ENCODE measurements at places on chromosomes 7 and 10.

DNA sequence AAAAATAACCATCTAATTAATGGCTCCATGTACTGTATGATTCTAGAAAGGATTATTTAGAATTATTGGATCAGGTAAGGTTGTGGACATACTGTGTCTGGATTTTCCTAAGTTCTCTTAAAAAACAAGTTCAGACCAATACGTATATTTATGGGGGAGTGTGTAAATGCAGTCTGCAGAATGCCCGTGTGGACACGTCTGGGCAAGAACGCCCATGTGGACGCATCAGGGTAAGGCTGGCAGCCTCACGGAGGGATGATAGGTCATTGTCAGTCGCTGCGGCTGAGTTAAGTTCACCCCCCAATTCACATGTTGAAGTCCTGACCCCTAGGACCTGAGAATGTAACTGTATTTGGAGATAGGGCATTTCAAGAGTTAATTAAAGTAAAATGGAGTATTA, 160.0 kb upstream of the SHH start:
- no peak for DNase-seq

GRCh38 chr10:98326621-98327027, 58.6 kb upstream of the LOXL4 start:
- DNase-seq: no peak

DNA sequence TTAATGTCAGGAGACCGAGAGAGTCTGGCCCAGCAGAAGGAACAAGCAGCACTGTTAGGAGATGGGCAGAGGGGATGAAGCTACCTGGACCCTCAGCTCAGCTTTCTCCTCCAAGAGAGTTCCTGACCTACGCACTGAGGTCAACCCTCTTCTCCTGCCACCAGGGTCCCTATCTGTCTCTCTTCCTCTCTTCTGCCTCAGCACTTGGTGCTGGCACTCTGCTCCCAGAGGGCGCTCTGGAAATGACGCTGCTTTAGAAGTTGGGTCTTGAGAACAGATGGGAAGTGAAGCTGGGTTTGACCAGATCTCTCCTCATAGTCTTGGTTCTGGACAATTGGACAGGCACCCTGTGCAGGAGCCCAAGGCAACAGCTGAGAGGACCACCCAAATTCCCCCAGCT, 216.0 kb upstream of the AGK start:
- DNase-seq: no peak

GRCh38 chr7:116353647-116354046, 143.3 kb downstream of the TES start:
- DNase-seq: no peak
